IPS DF 6.9 (cell line): ENCODE measurements at places on chromosomes 2 and 18.

- no peak for DNase-seq
These were observed 96.8 kb upstream of the CDC42EP3 start for GRCh38 chr2:37767959-37768925.

GRCh38 chr2:237202288-237203030, 116.8 kb downstream of the COPS8 start:
- DNase-seq: no peak

GRCh38 chr18:22674272-22674671, 256.6 kb upstream of the CTAGE1 start:
- no peak for DNase-seq

- no peak for DNase-seq
These were observed 32.1 kb downstream of the TRAK2 start for GRCh38 chr2:201419057-201419635.

GRCh38 chr2:241279413-241279812, 36.1 kb downstream of the HDLBP start:
- no peak for DNase-seq

DNA sequence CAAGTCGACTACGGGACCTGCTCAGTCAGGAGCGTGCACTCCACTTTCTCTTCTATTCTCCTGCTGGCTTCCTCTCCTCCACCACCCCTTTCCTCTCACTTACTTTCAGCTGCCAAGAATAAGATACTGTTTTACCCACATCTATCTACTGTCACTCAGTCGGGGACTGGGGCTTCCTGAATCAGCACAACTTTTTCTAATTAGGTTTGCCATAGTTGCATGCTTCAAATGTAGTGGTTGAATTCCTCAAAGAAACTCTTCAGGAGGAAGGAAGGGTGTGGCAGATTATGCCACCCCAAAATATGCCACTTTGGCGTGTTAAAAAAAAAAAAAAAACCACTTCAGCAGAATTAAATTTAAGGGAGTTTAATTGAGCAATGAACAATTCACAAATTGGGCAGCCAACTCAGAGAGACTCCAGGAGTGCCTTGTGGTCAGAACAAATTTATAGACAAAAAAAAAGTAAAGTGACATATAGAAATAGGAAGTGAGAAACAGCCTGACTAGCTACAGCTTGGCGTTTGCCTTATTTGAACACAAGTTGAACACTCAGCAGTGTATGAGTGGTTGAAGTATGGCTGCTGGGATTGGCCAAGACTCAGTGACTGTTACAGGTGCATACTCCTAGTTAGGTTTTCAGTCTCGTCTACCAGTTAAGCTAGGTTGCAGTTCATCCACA, 32.5 kb upstream of the RMDN2 start:
- no peak for DNase-seq

- no peak for DNase-seq
These were observed 127.1 kb downstream of the SOCS6 start for GRCh38 chr18:70415823-70416488.

GRCh38 chr2:116586328-116586689, 1228.2 kb upstream of the DDX18 start:
- no peak for DNase-seq

- DNase-seq: no peak
These were observed 38.9 kb downstream of the DNMT3A start for GRCh38 chr2:25302758-25303375.

DNA sequence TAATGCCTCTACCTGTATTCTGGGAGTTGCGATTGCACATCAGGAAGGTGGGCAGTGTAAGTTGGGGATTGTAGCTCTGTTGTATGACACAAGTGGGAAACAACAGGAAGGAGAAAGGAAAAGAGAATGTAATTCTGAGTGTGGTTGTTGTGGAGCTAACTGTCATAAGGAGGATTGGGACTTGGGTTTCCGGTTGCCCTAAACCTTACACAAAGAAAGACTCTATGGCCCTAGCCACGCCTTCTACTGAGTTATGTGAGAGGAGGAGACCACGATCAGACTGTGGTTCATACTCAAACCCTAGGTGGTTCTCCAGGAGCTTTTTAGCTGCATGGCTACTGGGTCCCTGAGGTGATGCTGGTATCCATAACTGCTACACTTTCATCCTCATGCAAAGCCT, 86.5 kb downstream of the TANC1 start:
- DNase-seq: no peak

DNA sequence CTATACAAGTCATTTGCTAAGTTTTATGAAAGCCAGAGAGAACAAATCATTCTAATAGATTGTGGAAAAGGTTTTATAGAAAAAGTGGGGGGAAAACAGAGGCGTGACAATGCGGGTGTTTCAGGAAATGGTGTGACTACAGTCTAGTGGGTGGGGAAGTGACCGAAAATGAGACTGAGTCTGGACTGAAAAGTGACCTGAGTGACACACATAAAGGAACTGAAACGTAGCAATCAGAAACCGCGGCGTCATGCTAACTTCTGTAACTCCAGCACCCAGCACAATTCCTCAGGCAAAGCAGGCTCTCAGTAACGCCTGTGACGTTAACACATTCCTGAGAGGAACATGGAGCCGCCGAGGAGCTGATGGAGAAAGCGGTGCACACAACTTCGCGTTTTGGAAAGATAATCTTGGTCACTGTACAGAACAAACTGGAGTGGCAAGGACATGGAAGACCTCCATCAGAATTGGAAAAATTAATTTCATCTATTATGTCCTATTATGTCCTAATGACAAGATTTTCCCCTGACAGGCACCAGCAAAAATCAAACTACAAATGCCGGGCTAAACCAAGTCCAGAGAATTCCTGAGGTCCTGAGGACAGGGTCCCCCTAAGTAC, 1.4 kb upstream of the CD226 start:
- no peak for DNase-seq

DNA sequence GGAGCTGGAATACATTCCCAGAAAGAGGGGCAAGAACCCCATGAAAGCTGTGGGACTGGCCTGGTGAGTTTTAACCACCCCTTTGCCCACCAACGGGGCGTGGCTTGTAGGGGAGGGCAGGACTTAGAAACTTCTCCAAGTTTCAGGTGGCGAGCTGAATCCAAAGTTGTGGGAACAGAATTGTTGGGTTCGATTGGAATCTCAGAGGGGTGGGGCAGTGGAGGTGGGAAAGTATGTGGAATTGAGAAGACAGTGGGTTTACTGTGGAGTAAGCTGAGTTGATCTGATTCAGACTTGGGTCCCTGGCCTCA, 1.1 kb downstream of the PNKD start:
- DNase-seq: no peak
